ENCODE measurements at places on chromosomes 16 and 17. TPM values are rescaled to one million over a fixed set of nuclear protein-coding genes. Genes with fewer than 3 reads are reported as not detected.

Gene LGALS9
- polyA plus RNA-seq = 6.9 TPM

- no peak for DNase-seq
Measured at GRCh38 chr16:20650400-20651166, 46.9 kb downstream of the ACSM1 start.

Gene MYO1D
- polyA plus RNA-seq = 31.0 TPM

Gene AURKB
- 62.7 TPM for polyA plus RNA-seq

GRCh38 chr17:29162909-29163341, 17.3 kb downstream of the MYO18A start:
- peak; percentile 93 for DNase-seq

DNA sequence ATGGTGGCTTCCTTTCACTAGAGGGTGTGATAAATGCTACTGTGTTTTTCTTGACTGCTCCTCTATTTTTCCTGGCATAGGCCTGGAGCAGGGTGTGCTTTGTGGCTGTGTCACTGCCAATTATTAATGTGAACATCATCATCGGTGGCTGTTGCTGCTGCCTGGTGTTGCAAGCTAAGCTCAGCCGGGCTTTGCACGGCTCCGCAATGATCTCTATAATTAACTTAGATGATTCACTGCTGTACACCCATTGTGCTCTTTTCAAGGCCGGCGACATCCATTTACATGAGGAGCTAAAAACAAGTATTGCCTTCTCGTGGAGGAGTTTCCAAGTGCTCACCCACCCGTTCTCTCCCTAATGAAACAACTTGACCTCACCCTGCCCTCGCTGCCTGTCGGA, 160.1 kb upstream of the IRX3 start:
- DNase-seq = no peak
